ENCODE measurements at places on chromosomes 3 and 15.

DNA sequence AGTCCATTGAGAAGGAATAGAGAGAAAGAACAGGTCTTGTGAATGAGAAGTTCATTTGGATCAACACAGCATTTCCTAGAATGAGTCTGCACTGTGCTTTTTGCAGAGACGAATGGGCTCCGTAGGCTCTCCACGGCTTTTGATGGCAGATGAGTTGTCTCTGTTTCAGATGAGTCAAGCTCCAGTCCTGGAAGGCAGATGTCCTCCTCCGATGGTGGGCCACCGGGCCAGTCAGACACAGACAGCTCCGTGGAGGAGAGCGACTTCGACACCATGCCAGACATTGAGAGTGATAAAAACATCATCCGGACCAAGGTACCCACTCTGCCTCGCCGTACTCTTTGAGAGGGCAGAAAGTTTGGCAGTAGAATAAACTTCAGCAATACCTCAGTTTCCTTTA lies 70.5 kb downstream of the SIDT1 start:
- no peak for DNase-seq

GRCh38 chr3:172627057-172627809 lies 83.6 kb downstream of the NCEH1 start:
- DNase-seq: no peak

DNA sequence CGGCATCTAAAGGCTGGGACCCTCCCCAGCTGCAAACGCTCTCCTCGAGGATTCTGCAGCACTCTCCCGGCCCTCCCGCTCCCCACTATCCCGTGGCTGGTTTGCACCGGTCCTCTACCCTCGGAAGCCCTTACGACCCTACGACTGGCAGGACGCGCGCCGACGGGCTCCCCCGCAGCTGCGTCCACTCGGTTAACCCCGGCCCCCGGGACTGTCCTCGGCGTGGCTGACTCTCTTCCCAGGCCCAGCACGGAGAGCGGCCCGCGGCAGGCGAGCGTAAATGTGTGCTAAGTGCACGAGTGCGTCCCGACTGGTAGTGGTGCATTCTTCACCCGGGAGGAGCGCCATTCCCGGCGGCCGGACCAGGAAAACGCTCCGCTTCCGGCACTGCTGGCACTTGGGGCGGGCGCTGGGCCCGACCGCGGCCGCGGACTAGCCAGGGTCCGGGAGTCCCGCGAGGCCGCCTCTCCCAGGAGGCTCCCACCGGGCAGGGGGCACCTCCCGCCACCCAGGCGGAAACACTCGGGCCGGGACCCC lies 508 bp downstream of the GORASP1 start:
- DNase-seq: no peak

DNA sequence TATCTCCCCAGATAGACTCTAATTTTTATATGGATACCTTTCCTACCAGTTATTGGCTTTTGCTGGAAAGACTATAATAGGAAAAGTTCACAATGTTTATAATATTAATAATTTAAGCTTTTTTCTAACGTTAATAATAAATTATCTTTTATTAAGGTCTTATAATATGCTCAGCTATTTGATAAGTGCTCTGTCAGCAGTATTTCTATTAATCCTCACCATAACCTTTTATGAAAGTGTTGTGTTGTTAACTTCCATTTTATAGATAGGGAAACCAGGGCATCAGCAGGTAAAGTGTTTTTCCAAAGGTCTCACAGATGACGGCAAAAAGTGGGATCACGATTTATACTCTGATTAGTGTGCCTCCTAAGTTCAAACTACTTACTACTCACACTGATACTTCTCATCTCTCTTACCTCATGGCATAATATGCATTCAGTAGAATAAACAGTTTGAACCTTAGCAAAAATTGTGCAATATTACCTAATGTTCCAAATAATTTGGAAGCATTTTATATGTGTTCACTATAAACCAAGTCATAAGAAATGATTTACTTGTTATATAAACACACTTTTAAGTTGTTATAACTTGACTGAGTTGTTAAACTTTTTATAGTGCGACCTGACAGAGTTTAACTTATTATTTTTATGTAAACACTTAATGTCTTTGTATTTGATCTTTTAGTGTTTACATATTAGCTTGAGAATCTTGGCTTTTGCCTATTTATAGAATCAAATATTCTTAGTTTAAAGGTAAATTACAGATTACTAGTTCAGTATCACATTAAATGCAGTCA lies 274.9 kb upstream of the DCBLD2 start:
- no peak for DNase-seq

DNA sequence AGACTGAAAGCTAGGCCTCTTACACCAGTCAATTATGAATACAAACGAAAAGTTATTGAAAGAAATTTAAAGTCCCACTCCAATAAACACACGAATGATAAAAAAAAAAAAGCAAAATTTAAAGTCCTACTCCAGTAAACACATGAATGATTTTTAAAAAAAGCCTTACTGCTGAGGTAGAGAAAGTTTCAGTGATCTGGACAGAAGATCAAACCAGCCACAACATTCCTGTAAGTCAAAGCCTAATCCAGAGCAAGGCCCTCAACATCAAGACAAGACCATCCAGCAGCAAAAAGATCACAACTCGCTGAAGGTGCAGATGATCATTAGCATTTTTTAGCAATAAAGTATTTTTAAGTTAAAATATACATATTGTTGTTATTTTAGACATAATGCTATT lies 95.6 kb upstream of the LIPC start:
- no peak for DNase-seq

DNA sequence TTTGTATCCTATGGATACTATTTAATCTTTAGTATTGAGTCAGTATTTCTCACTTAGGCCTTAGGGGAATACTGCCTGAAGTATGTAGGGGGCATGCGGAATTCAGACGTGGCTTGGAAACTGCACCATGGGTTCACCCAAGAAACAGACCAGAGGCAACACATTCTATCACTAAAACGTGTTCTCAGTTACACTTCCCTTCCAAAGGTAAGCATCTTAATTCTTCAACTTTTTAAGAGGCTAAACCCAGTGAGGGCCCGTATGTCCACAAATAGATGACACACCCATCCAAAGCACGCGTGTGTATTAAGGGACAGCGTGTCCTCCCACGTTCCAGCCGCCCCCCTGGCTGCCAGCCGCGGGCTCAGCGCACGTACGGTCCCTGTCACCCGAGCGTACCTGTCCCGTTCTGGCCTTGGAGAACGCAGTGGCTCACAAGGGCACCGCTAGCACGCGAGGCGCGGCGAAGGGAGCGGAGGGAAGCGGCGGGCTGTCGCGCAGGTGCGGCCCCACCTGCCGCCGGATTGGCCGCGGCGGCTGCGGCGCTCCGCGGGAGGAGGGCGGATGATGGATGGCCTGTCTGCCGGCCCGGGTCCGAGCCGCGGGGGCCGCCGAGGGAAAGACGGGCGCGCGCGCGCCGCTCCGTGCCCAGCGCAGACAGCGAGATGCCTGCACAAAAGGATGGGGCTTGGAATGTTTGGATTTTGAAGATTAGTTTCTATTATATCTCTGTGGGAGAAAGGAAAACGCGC lies 1003.9 kb upstream of the NR2F2 start:
- no peak for DNase-seq

DNA sequence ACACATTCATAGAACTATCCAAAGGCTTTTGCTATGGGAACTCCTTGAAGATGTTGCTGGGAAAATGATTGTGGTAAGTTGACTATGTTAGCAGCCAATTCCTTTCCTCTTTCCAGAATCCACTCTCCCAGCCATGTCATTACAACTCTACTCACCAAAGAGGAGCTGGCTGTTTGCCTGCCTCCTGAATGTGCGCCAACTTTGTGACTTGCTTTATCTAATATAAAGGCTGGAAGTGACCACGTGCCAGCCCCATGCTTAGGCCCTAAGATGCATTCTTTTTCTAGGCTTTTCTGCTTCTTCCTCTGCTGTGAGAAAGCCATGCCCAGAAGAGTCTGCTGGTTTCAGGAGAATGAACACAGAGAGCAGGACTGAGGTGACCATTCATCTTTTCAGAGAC lies 182.2 kb downstream of the GABRB3 start:
- DNase-seq: no peak

DNA sequence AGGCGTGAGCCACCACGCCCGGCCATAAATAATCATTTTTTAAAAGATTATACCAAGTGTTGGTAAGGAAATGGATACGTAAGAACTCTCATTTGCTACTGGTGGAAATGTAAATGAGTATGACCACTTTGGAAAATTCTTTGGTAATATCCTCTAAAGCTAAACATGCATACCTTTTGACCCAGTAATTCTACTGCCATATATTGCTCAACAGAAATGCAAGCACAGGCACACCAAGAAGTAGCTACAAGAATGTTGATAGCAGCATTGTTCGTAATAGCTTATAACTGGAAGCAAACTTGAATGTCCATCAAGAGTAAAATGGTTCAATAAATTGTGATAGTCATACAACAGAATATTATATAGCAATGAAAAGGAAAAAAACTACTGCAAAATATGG lies 4.8 kb upstream of the CASR start:
- no peak for DNase-seq

GRCh38 chr15:38672273-38672672 lies 107.7 kb upstream of the RASGRP1 start:
- no peak for DNase-seq

- DNase-seq: no peak
Measured at GRCh38 chr3:49296781-49297411, 19.9 kb upstream of the C3orf62 start.

- no peak for DNase-seq
Measured at GRCh38 chr3:124246949-124247348, 255.0 kb upstream of the ROPN1 start.

- no peak for DNase-seq
Measured at GRCh38 chr3:124316034-124316287, 324.0 kb upstream of the ROPN1 start.

- DNase-seq: no peak
Measured at GRCh38 chr3:131623431-131623830, 120.7 kb upstream of the MRPL3 start.

GRCh38 chr3:165682734-165683133 lies 154.5 kb downstream of the BCHE start:
- DNase-seq: no peak

GRCh38 chr3:194959217-194959616 lies 273.5 kb downstream of the FAM43A start:
- no peak for DNase-seq

DNA sequence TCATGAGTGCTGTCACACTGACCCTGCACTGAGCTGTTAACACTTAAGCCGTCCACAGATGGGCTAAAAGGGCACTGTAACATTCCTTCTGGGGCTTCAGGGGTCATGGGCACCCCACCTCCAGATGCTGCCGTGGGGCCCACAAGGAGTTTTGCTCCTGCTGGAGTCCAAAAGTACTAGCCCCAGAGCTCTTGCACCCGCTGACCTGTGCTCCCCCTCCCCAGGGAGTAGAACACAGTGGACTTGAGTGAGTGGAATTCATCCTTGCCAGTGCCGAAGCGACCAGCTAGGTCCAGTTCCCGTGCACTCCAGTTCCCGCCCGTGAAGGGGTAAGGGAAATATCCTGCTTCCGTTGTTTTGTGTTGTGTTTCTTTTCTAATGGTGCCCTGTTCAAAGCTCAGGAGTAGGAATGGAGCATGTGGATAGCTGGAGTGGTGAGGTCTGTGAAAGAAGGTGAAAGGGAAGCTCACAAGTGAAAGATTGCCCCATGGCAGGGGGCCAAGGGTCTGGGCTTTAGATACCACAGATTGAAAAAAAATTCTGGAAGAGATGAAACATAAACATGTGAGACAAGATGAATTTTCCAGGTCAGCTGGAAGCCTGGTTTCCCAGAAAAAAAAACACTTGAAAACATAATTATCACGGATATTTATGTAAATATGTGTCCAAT lies 36.6 kb downstream of the SLCO2A1 start:
- DNase-seq: no peak

- DNase-seq: no peak
Measured at GRCh38 chr15:25169318-25169717, 214.5 kb downstream of the SNRPN start.

DNA sequence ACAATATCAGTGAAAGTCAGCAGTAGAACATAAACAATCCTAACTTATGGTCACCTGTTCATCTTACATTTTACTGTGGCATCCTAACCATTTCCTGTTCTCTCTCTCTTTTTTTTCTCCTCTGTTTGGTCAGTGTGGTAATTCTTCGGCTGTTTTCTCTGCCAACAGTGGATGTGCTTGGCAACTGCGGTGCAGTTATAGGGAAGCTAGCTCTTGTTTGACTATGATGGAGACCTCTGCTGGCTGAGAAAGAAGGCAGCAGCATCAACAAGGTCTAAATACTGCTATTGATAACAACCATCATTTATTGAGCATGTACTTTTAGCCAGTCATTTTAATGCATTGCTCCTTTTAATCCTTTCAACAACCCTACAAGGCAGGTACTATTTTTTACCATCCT lies 723 bp upstream of the DRD3 start:
- DNase-seq: no peak

- DNase-seq: no peak
Measured at GRCh38 chr15:44340410-44340809, 51.9 kb downstream of the GOLM2 start.

- no peak for DNase-seq
Measured at GRCh38 chr3:4251412-4251811, 51.8 kb upstream of the SETMAR start.

DNA sequence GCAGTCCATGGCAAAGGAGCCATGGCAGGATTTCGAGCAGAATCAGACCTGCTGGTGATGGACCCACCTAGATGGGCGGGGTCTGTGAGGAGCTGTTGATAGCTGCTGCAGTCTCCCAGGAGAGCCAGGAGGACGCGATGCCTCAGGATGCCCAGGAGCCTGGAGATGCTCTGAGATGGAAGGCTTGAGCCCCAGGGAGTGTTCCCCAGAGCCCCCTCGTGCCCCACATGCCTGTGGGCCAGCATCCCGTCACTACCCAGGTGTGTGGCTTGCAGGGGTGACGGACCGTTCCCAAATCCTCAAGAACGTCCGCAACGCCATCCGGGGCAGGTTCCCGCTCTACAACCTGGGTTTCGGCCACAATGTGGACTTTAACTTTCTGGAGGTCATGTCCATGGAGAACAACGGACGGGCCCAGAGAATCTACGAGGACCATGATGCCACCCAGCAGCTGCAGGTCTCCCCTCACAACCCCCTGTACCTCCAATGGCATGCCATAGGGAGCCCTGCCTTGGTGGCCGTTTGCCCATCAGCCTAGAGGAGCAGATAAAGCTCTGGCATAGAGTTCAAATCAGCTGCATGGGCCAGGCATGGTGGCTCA lies 6.7 kb downstream of the ITIH1 start:
- no peak for DNase-seq

- DNase-seq: no peak
Measured at GRCh38 chr15:101684384-101684783, 32.2 kb upstream of the TM2D3 start.

GRCh38 chr15:82081914-82082762 lies 36.3 kb upstream of the MEX3B start:
- no peak for DNase-seq
